ENCODE measurements at places on chromosomes 13 and 19.

DNA sequence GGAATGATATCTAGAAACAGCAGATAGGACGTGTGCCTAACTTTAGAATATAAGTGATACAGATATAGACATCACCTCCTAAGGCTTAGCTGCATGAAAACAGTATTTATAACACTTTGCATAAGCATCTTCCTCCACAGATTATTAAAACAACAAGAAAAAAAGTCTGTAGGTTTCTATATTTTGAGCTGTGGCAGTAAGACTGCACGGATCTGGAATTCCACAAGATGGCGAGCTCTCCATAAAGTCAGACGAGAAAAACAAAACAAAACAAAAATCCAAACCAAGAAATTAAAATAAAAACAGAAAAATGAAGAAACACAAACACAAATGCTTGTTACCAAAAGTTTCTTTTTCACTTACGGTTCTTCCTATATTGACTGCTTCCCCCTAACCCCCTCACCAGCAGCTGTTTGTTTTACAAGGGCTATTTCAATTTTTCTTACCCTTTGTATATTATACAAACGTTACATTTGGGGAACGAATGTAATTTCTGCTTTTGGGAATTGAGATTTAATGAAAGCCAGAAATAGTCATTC is 285.8 kb downstream of the MYO16 start:
- DNase-seq: no peak

DNA sequence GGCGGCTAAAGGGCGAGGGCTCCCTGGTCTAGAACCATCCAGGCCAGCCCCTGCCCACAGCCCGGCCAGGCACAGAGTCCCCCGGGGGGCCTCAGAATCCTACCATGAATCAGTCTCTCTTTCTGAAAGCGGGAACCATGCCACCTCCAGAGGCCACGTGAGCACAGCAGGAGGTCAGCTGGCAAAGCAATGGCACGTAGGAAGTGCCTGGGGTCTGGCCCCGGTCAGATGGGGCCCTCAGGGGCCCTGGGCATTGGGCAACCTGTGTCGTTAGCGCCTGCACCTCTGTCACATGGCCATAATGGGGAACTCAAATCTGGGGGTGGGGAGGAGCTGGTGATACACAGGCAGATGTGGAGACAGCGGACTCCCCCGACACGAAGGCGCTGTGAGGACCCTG is 8.8 kb downstream of the MFSD12 start:
- DNase-seq: no peak

DNA sequence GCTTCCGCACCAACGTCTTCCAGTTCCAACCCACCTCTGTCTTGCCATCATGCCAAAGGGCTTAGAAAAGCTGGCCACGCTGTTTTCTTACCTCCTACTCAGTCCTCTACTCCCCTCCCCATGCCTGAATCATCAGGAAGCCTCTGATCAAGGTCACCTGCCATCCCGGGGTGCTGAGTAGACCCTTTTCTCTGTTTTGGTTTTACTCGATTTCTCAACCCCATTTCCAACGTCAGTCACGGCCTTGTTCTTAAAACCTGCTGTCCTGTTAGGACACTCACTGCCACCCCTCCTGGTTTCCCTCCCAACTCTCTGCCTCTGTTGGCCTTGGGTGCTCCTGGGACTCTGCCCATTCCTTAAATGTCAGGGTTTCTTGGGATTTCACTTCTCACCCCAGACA is 350.1 kb downstream of the FOXO1 start:
- DNase-seq: no peak

GRCh38 chr19:1400281-1401137 is 833 bp downstream of the GAMT start:
- DNase-seq: no peak
